Thymus (tissue), 14 donors: ENCODE measurements at places on chromosomes 11 and 22. TPM values are rescaled to one million over a fixed set of nuclear protein-coding genes. Genes with fewer than 3 reads are reported as not detected.

- H3K4me3 ChIP-seq = no peak overlapping the region
- H3K27me3 ChIP-seq = no peaks in the 10 kb centered on the region
- no peaks in the 10 kb centered on the region for H3K36me3 ChIP-seq
- peaks cover 4% of the 10 kb centered on the region for H3K4me1 ChIP-seq
- H3K27ac ChIP-seq = no peak overlapping the region
- no peak for DNase-seq
Observed at GRCh38 chr11:78319453-78319955, 98.1 kb downstream of the GAB2 start.

DNA sequence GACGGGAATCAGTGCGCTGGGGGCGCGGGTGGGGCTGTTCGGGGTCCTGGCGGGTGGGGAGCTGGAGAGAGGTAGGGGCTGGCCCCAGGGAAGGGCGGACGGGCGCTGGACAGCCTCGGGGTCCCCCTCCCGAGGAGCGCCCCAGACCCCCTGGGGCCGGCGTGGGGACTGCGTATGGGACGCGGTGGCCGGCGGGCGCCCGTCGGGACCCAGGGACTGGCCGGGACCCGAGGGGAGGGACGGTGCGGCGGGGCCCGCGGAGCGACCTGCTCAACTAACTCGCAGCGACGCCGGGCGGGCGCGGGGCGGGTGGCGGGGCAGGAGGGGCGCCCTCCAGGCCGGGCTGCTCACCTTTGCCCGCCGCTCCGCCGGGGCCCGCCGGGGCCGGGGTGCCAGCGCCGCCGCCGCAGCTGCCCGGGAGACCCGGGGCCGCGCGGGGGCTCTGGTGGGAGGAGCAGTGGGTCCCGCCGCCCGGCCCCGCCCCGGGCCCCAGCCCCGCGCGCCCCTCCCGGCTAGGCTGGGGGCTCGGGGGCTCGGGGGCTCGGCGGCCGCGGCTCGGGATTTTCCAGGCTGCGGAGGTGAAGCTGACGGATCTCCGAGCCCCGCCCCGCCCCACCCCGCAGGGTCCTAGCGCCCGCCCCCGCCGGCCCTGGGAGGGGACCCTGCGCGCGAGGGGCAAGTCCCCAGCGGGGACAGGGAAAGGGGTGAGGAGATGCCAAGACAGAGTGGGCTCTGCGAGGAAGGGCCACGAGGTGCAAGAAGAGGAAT is 12.3 kb downstream of the STARD10 start:
- peaks cover 27% of the 10 kb centered on the region for H3K27me3 ChIP-seq
- peak overlapping the region; percentile 72 for H3K4me3 ChIP-seq
- DNase-seq = peak; percentile 38
- no peak overlapping the region for H3K27ac ChIP-seq

DNA sequence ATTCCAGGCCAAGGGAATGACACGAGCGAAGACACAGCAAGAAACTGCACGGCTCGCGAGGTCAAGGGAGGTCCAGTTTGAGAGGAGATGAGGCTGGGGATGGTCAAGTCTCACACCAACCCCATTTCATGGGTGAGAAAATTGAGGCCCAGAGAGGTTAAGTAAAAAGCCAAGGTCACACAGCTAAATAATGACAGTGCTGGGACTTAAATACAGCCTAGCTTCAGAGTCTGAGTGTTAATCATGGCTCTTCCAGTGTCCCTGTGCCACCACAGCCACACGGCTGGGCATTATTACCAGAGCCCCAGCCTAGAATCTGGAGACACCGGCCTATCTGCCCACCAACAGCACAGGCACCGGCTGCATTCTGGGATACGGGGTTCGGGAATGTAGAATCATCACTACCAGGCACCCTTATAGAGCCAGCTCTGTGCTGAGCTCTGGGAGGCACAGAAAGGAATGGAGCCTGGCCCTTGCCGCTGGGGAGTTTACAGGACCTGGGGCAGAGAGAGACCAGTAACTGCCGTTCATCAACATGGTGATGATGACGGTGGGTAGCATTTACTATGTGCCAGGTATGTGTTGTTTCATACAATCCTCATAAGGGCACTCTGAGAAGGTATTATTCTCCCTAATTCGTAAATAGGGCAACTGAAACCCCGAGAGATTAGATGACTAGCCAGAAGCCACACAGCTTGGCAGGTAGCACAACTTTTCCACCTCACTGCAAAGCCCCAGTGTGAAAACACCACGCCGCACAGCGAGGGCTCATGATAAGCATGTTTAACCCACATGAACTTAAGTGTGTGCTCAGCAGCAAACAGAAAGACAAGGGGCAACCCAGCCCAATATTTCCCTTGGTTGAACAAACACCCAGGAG is 51.8 kb downstream of the CD6 start:
- DNase-seq = peak; percentile 72
- peaks cover 24% of the 10 kb centered on the region for H3K36me3 ChIP-seq
- H3K27me3 ChIP-seq = no peaks in the 10 kb centered on the region
- H3K4me3 ChIP-seq = no peak overlapping the region
- peak overlapping the region; percentile 74 for H3K27ac ChIP-seq
- H3K4me1 ChIP-seq = peaks cover 63% of the 10 kb centered on the region

Gene CXCR5
- 1.3 TPM for polyA plus RNA-seq
